Prostate gland (tissue), 2 donors: ENCODE measurements at places on chromosomes 3 and 15.

DNA sequence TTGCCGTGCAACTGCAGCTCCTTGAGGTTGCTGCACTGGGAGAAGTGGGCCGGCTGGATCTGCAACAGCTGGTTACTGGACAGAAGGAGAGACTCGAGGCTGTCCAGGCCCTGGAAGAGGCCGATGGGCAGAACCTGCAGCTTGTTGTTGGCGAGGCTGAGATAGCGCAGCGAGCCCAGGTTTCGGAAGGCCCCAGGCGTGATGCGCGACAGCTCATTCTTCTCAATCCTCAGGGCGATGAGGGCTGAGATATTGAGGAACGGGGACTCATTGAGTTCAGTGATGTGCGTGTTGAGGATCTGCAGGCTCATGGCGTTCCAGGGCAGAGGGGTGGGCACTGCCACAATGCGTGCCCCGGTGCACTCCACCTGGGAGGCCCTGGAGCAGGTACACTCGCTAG is 9.0 kb downstream of the LRRC15 start:
- H3K27me3 ChIP-seq: no peaks in the 10 kb centered on the region
- H3K36me3 ChIP-seq: no peaks in the 10 kb centered on the region
- no peak for DNase-seq
- no peak overlapping the region for H3K27ac ChIP-seq

DNA sequence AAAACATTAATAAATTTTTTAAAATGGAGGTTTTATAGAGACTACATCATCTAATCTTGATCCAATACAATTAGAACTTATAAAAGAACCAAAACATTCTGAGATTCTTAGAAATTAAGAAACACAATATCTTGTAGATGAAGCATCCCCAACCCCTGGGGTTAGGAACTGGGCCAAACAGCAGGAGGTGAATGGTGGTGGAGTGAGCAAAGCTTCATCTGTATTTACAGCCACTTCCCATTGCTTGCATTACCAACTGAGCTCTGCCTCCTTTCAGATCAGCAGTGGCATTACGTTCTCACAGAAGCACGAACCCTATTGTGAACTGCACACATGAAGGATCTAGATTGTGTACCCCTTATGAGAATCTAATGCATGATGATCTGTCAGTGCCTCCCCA is 36.3 kb downstream of the KNL1 start:
- no peak overlapping the region for H3K27ac ChIP-seq
- DNase-seq: no peak
- no peak overlapping the region for H3K4me3 ChIP-seq
- no peaks in the 10 kb centered on the region for H3K4me1 ChIP-seq
- no peaks in the 10 kb centered on the region for H3K27me3 ChIP-seq
- H3K36me3 ChIP-seq: no peaks in the 10 kb centered on the region

GRCh38 chr15:67762610-67763368 is 62.5 kb upstream of the SKOR1 start:
- H3K36me3 ChIP-seq: no peaks in the 10 kb centered on the region
- H3K4me1 ChIP-seq: no peaks in the 10 kb centered on the region

- no peak overlapping the region for H3K4me3 ChIP-seq
- H3K36me3 ChIP-seq: no peaks in the 10 kb centered on the region
- no peaks in the 10 kb centered on the region for H3K27me3 ChIP-seq
- no peak overlapping the region for H3K27ac ChIP-seq
These were observed 89.3 kb upstream of the P2RY1 start for GRCh38 chr3:152745646-152746045.

DNA sequence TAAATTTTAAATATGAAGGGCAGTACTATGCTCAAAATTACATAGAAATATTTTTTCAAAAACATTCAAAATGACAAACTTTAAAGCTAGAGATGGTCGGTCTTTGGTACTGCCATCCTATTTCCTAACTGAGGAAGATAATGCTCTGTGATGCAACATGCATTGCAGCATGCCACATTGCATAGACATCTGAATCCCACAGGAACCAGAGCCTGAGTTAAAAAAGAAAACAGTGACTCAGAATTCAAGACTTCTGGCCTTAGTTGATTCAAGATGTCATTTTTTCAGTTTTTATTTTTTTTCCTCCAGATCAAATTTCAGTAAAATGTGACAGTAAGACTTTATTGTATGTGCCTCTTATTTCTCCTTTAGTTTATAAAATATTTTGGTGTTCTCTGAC is 33.1 kb downstream of the TP63 start:
- no peak for DNase-seq
- H3K27me3 ChIP-seq: no peaks in the 10 kb centered on the region
- no peaks in the 10 kb centered on the region for H3K4me1 ChIP-seq

DNA sequence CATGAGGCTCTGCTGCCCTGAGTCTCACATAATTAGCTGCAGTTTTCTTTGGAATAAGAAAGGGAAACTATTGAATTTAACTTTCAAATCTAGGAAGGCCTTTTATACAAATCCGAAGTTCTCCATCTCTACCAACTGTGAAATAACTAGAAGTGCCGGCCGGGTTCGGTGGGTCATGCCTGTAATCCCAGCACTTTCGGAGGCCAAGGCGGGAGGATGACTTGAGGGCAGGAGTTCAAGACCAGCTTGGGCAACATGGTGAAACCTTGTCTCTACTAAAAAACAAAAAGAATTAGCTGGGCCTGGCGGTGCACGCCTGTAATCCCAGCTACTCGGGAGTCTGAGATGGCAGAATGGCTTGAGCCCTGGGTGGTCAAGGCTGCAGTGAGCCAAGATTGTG is 43.6 kb downstream of the COL8A1 start:
- H3K4me1 ChIP-seq: no peaks in the 10 kb centered on the region
- no peak overlapping the region for H3K4me3 ChIP-seq
- H3K27me3 ChIP-seq: no peaks in the 10 kb centered on the region
- no peak overlapping the region for H3K27ac ChIP-seq

GRCh38 chr3:110957247-110958025 is 114.2 kb upstream of the NECTIN3 start:
- H3K36me3 ChIP-seq: no peaks in the 10 kb centered on the region
- H3K4me1 ChIP-seq: no peaks in the 10 kb centered on the region
- no peaks in the 10 kb centered on the region for H3K27me3 ChIP-seq
- H3K4me3 ChIP-seq: no peak overlapping the region

- no peak overlapping the region for H3K27ac ChIP-seq
- H3K4me3 ChIP-seq: no peak overlapping the region
- H3K36me3 ChIP-seq: no peaks in the 10 kb centered on the region
- no peaks in the 10 kb centered on the region for H3K4me1 ChIP-seq
- H3K27me3 ChIP-seq: no peaks in the 10 kb centered on the region
- DNase-seq: no peak
These were observed 27.0 kb upstream of the ANKDD1A start for GRCh38 chr15:64884679-64885078.

DNA sequence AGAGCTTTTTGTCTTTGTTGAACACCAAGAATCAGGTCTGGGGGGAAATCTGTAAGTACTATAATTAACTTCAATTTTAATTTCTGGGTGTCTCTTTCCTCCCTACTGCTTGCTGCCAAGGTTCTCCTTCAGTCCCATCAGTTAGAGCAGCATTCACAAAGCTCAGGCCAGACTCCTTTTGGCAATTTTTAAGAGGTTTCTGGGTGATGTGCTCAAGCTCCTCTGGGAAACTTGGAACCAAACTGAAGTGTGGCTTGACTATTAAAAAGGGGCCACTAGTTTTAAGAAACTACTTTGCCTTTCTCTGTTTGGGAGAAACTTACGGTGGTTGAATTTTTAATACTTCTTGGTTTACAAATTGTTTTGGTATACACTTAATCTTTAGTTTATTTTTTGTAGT is 227.7 kb upstream of the SOX2 start:
- DNase-seq: no peak
- no peak overlapping the region for H3K4me3 ChIP-seq
- H3K4me1 ChIP-seq: no peaks in the 10 kb centered on the region
- H3K27me3 ChIP-seq: no peaks in the 10 kb centered on the region
- no peaks in the 10 kb centered on the region for H3K36me3 ChIP-seq
- H3K27ac ChIP-seq: no peak overlapping the region

- no peak overlapping the region for H3K27ac ChIP-seq
- H3K36me3 ChIP-seq: no peaks in the 10 kb centered on the region
- no peaks in the 10 kb centered on the region for H3K27me3 ChIP-seq
- DNase-seq: no peak
These were observed 404.8 kb upstream of the THBS1 start for GRCh38 chr15:39176030-39176429.

DNA sequence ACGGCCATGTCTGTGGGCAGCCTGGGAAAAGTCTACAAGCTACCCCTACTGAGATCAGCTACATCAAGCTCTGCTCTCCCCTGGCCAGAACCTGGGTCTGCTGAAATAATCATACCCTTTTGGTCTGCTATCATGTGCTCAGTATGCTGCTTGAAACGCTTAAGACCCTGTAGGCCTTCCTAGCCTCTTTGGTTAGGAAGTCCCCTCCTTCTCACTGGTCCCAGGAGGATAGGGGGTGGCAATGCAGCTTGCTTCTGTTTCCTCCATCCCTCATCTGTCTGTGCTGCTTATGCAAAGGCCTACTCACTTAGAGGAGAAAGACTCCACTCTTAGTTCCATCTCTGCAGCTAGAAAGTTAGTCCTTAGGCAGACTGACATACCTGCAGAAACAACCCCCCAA is 118.2 kb upstream of the RASGRP1 start:
- no peak overlapping the region for H3K27ac ChIP-seq
- H3K27me3 ChIP-seq: no peaks in the 10 kb centered on the region
- H3K36me3 ChIP-seq: no peaks in the 10 kb centered on the region
- H3K4me3 ChIP-seq: no peak overlapping the region
- no peaks in the 10 kb centered on the region for H3K4me1 ChIP-seq

DNA sequence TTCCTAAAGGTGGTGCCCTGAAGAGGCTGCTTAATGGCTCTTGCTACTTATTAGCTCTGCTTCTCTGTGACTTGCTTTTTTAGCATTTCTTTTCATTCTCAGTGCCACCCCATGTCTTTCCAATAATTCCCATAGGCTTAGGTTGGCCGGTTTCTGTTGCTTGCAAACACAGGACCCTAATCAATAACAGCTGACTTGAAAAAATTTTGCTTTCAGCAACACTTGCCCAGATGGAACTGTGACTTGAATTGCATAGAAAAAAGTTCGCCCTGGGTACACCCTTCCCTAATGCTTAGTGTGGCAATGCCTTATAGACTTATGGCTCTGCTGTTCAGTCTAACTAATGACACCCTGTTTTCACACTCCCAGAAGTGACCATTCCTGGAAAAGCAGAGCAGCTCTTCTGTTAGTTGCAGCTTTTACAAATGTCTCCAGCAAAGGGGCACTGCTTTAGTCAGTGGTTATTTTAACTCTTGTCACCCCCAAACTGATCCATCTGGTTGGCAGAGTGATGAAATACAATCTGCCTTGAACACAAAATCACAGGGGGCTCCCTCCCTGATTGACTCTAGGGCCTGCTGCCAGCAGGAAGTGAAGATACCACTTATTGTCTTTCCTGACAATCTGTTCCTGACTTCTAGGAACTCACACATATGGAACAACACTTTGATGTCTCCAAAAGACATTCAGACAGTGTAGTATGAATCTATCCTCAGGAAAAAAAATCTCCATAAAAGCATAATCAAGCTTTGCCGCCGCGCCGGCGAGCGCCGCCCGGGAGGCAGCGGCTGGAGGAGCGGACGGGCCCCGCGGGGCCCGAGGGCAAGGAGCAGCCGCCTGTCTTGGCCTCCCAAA is 9.7 kb upstream of the SLMAP start:
- no peak overlapping the region for H3K27ac ChIP-seq
- H3K27me3 ChIP-seq: no peaks in the 10 kb centered on the region
- H3K36me3 ChIP-seq: no peaks in the 10 kb centered on the region
- no peak overlapping the region for H3K4me3 ChIP-seq
- DNase-seq: no peak
- H3K4me1 ChIP-seq: no peaks in the 10 kb centered on the region
